CD4-positive, alpha-beta T cell treated with Interleukin-10 for 1 hour (primary cell): ENCODE measurements at places on chromosomes 2 and 18.

DNA sequence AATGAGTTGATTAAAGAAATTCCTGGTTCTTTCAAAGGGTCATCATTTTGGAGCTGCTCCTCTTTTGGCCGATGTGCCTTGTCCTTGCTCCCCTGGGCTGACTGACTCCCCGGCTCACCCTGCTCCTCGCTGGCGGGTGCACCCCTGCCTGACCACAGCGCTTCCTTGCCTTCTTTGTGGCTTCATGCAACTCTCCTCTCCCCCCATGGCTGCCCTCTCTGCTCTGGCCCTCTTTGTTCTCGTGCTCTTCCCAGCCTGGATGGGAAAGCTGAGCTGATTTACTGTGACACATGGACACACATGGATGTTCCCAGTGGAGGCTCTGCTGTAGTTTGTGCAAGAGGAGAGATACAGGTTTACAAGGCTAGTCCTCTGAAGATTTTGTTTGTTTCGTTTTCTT lies 234.6 kb downstream of the HAUS1 start:
- DNase-seq: no peak

DNA sequence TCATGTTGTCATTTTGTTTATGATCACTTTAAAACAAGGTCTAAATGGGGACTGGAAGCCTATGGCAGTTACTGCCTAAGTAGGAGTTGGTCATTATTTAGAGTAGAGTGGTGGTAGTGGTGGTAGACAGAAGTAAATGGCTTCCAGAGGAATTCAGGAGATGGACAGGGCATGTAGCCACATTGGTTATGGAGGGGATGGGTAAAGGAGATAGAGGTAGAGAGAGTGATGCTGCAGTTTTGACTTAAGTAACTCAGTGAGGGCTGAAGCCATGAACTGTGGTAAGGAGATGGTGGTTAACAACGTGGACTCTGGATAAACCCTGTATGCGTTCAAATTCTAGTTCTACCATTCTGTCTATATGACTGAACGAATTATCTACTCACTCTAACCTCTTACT lies 61.6 kb upstream of the NOSTRIN start:
- DNase-seq: no peak

DNA sequence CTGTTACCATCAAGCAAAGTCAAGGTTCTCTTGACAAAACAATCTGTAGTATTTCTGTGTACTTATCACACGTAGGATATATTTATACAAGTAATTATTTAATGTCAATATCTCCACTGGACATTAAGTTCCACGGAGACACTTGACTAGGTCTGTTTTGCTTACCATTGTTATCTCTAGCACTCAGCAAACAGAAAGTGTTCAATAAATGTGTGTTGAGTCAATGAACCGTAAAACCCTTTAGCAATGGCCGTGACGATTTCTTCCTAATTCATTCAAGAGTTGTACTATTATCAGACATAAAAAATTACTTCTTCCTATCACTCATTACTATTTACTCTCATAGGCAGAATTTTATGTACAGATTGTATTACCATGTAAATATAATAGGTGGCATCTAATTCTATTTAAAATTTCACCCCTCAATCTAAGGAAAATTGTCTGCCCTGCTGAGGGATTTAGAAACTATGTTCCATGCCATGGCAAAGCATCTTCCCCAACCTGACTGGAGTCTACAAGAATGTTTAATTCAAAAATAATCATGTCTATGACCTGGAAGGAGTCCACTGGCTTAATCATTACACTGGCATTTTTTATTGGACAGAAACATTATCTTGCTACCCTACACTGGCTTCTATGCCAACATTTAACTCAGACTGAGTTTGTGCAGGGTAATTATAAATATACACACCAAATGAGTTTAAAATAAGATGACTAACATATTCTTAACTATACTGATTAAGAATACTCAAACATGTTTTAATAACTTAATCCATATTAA lies 301.9 kb downstream of the ZEB2 start:
- DNase-seq: no peak

DNA sequence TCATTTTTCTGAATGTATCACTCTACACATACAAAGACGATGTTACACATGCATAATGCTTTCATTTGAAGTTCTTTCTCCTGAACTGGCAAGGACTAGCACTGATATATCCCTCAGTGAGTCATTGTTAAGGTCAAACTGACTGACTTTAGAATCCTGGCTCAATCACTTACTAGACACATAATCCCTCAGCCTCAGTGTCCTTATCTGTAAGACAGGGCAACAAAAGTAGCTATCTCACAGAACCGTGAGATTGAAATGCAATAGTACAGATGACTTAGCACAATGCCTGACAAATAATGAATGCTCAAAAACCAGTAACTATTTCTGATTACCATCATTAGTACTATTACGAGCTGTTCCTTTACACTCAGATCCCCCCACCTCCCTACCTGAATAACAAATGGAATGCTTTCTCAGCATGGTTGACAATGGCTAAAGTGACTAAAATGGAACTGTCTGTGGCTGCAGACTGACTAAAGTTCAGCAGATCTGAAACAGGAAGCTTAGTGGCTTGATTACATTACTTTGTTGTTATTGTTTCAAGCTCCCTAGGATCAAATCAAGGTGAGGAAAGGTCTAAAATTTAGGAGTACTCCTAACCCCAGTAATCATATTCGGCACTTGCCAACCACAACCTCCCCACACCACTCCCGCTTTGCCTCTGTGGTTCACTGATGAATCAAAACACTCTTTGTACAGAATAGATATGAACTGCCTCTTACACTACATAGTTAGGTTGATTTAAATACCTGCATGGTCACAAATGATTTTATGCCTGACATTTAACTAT lies 35.8 kb upstream of the CACNB4 start:
- DNase-seq: no peak

DNA sequence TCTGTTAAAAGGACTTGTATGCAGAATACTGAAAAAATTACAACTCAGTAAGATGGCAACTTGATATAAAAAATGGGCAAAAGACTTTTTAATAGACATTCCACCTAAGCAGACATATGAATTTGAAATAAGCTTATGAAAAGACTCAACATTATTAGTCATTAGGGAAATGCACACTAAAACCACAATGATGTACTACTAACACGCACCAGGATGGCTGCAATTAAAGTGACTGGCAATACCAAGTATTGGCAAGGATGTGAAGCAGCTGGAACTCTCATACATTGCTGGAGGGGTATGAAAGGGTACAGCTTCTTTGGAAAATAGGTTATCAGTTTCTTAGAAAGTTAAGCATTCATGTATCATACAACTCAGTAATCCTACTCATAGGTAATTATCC lies 3.2 kb upstream of the ENOSF1 start:
- no peak for DNase-seq

DNA sequence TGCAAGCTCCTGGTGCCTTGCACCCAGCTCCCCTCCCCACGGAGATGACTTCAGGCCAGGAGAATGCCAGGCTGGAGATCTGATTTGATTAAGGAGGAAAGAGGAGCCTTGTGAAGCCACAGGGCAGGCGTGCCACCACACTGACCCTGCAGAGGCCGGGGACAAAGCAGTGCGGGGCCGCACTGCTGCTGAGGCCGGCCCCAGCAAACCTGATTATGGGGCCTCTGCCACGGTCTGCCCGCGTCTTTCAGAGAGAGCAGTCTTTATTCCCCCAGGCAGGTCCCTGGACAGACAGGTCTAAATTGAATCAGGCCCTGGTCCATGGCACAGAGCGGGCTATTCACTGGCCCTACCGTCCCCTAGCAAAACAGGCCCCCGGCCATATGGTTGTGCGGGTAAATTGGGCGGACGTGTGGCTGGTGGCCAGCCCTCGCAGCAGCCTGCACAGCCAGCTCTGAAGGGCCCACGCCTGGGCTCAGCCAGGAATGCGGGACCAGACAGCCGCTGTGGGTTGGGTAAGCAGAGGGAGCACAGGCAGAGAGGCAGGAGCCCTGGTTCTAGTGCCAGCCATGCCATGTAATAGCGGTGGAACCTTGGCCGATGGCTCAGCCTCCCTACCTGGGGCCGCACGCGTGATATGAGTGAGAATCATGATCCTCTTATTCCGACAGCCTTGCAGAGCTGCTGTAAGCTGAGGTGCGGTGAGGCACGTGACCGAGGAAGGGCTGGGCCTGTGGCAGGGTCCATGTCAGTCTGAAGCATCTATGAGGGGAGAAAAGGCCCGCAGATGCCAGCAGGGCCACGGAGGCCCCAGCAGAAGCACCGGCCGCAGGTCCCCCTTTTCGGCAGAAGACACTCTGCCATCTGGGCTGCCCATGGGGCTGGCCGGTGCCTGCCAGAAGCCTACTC lies 97.3 kb upstream of the MYCN start:
- no peak for DNase-seq

DNA sequence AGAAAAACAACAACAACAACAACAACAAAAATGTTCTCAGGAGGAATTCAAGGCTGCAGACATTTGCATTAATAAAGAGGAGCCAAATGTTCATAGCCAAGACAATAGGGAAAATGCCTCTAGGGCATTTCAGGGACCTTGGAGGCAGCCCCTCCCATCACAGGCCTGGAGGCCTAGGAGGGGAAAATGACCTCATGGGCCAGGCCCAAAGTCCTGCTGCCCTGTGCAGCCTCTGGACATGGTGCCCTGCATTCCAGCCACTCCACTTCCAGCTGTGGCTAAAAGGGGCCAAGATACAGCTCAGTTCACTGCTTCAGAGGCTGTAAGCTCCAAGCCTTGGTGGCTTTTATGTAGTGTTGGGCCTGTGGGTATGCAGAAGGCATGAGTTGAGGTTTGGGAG lies 314.5 kb downstream of the CYRIA start:
- no peak for DNase-seq

- no peak for DNase-seq
Measured at GRCh38 chr2:143905587-143905986, 614.3 kb downstream of the ZEB2 start.

DNA sequence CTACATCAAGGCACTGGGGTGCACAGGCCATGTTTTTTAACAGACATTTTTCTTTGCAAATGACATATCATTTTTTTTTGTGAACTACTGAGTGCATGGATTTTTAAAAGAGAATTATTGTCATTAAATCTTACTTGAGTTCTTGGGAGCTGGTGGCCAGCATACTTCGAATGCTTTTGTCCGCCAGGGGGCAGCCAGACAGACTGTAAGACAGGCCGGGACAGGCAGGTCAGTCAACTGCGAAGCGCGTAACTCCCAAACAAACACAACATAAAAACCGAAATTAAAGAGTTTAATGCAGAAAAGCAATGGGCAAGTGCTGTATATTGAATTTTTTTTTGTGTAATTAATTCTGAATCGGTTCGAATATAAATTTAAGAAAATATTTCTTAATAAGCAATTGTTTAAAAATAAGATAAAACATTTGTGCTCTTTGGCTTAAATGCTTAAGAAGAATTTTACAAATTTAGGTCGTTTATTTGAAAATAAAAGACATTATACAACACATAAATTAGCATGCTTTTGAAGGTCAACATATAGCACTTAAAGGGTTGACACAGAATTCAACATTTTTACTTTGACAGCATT lies 142.2 kb upstream of the PXDN start:
- DNase-seq: peak; percentile 14

DNA sequence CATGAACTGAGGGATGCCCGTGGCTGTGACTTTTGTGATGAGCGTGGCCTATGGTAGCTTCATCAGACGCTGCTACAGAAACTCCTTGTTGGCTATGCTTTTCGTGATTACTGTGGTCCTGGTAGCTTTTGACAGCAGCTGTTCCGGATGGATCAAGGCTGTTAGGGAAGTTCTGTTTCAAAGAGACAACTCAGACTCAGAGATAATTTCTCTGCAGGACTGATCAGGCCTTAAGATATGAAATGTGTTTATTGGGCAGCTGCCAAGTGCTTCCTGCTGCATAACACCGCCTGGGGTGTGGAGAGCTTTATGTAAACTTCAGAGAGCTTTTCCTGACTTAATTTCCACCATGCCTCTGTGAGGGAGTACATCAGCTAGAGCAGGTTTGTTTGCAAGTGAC lies 243.8 kb downstream of the TSN start:
- no peak for DNase-seq

DNA sequence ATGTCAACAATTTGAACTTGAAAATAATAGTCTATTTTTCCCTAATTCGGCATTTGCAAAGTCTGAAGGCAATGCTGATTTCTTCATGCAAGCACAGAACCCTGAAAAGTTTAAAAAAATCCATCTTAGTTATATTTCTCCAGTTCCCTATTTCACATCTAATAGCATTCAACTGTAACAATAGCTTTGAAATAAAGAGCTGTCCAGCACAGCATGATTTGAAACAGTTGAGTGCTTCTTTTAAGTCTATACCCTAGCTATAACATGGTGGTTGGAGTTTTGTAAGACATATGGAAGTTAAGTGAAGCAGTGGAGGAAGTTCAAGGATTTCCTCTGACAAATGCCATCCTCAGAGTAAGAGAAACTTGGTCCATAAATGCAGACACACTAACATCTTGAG lies 691.9 kb downstream of the ERBB4 start:
- no peak for DNase-seq

DNA sequence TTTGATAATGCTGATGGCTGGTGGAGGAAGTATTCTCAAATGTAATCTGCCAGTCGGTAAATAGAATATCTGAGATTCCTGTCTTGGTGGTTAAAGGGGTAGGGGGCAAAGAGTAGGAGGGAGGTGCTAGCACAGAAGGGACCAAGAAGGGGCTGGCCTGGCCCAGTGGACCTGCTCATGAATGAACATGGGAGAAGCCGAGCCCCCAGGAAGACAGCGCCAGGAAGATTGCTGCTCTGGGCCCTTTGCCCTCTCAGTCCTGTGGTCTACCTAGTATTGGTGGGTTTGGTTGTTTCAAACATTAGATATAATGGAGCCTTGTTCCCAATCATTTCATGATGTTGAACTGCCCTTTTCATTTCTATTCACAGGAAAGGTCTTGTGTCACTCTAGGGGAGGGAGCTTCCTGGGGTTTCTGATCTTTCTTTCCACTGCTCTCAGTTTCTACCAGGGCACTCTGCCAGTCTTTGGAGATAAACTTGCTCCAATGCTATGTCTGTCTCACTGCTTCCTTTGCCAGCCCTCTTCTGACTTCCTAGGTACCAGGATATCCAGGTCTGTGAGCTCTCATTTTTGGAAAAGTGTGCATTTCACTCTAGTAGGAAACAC lies 5.3 kb upstream of the MOCOS start:
- DNase-seq: no peak

DNA sequence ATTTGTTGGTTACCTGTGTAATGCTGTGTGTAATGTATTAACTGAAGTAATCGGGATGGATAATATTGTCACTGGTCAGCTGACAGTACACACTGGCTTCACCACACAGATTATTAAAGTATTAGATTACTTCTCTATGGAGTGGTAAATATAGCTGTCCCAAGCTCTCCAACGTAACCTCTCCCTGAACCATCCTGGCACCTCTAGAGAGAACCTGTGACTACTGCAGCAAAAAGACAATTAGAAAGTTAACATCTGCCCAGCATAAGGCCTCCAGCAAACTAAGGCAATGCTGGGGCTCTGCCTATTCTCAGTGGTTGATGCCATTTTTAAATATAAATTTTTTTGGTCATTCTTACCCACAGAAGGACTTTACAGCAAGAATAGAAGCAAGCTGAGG lies 351.3 kb downstream of the GPD2 start:
- DNase-seq: no peak

- DNase-seq: no peak
Measured at GRCh38 chr18:49112031-49112430, 161.3 kb upstream of the SMAD7 start.

- no peak for DNase-seq
Measured at GRCh38 chr2:134943540-134943939, 24.9 kb downstream of the CCNT2 start.
